Stimulated activated CD4-positive, alpha-beta T cell treated with anti-CD3 and anti-CD28 coated beads, TNF-alpha, amount 100 ng/mL, for 48 hours (primary cell): ENCODE measurements at places on chromosomes 12 and 14.

GRCh38 chr14:94314890-94315289 is 8.2 kb downstream of the SERPINA6 start:
- no peak for DNase-seq

DNA sequence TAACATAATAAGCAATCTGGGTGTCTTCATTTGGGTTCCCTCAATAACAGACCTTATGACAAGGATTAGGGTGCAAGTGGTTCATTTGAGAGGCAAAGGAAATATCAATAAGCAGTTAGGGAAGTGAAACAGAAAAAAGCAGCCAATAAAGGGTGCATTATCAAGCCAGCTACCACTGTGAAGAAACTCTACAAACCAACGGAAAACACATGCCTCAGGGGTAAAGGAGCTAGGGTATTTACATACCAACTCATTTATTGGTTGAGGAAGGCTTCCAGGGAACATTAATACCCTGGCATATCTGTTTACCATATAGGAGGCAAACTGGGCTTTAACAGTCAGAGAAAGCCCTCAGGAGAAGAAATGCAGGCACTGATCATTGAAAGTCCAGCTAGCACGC is 22.7 kb upstream of the IFNG-AS1 start:
- no peak for DNase-seq

DNA sequence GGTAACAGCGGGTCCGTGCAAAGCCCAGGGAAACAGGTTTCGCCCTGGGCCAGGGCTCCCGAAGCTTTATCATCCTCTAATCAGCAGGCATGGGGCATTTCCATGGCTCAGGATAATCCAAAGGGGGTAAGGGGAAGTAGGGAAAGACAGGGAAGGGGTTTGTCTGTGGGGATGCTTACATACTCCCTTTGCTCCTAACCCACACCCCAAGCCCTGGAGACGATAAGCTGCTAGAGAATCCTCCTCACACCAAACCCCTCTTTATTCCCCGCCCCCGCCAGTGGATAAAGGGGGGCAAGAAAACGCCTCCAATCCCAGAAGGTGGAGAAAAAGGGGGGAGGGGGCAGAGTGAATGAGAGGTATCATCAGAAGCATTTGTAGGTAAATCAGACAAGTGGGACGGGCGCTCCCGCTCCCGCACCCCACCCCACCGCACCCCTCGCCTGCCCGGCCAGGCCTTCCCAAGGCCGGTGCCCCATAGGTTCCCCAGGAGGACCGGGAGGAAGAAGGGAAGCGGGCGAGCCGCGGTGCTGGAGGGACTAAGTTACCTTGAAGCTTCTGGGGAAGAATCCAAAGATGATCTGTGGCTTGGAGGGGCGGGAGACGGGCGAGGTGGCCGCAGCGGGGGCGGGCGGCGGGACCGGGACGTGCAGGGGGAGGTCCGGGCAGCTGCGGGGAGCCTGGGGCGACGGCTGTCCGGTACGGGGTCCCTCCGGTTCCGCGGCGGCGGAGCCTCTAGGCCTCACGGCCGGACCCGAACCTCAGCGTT is 762 bp downstream of the PPP2R5E start:
- no peak for DNase-seq

GRCh38 chr14:71408362-71409030 is 501.2 kb downstream of the PCNX1 start:
- DNase-seq, result no peak

DNA sequence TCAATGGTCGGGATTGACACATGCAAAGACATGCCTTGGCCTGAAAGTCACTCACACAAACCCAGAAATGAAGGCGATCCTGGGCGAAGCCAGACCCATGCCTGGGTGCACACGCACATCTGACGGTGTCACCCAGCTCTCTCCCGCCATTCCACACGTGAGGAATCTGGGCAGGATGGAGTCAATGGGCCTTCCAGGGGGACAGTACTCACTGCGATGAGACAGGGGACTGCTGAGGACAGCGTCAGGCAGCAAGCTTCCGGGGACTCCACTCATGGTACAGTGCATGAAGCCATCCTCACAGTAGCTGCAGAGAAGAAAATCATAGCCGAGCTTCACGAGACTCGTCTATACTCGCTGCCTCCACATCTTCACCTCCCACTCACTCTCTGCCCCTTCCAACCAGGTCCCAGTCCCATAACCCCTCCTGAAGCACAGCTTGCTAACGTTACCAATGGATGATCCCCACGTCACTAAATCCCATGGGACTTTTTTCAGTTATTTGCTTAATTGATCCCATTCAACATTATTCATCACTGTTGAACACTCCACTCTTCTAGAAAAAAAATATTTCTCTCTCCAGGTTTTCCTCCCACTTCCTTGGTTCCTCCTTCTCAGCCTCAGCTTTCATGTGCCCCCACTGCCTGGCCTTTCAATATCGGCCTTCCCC is 77.8 kb downstream of the VWF start:
- DNase-seq, result no peak

DNA sequence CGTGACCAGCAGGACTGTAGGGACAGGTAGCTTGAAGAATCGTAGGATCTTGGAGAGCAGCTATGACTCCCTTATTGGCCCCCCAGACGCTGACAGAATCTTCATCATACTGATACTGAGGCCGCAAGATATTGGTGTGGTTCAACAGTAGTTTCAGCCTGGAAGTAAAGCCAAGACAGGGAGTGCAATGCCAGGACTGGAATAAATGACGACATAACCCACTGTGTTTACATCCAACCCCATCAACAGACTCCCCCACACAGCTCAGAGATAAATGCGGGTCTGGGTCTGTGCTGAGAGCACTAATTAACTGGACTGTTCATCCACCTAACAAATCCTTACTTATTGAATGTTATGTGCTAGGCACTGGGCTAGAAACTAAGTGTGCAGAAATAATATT is 16.6 kb downstream of the NOXRED1 start:
- DNase-seq, result no peak
